SHP77 (cell line): ENCODE measurements at places on chromosomes 11 and 22.

DNA sequence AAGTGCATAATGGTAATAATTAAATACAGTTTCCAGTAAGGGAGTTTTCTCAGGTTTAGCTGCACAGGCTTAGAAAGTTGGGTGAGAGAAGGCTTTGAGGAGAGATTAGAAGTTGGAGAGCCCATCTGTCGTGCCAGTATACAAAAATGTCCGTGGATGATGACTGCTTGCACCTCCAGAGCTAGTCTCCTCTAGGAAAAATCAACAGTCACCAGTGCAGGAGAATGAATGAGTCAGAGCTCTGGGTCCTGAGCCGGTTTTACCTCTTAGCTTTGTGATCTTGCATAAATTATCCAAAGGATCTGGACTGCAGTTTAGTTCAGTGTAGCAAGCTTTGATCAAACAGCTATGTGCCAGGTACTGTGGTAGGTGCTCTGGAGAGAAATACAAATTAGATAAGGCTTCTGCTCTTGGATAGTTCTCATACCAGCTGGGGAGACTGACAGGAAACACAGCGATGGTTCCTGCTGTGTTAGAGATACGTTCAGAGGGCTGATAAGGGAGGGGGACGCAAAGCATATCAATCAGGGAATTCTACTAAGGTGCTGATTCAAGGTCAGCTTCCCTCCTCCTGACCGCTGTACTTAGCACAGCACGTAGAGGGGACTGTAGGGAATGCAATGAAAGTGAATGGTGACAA lies 125.9 kb downstream of the TEAD1 start:
- DNase-seq: peak; percentile 24

- no peak for DNase-seq
Observed at GRCh38 chr11:95595541-95595940, 194.0 kb downstream of the FAM76B start.

GRCh38 chr11:22133776-22134175 lies 59.1 kb upstream of the ANO5 start:
- no peak for DNase-seq

- no peak for DNase-seq
Observed at GRCh38 chr11:11178671-11179638, 174.1 kb downstream of the CSNK2A3 start.

DNA sequence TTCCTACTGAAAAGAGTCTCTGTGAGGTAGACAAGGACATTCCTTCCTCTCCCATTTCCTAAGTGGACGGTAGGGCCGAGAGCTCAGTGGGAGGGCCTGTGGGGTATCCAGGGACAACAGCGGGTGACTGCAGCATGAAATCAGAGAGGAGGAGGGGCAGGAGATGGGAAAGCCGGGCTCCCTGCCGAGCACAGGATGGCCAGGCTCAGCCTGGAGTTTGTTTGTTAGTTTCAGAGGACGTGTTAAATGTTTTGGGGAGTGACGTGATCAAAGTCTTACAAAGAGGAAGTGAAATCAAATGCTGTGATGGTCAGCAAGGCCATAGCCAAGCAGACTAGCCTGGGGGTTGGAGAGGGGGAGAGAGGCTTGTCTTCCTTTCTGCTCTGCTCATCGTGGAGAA lies 152.7 kb downstream of the ADAMTS15 start:
- no peak for DNase-seq

- DNase-seq: no peak
Observed at GRCh38 chr11:75240311-75241035, at the start of gene TPBGL. Gene TPBGL, plus strand, starts transcription at chr11:75240774. Its CDS starts 276 bp downstream, at chr11:75241050.

- no peak for DNase-seq
Observed at GRCh38 chr11:10041332-10041731, 252.7 kb downstream of the SBF2 start.

GRCh38 chr22:17890245-17890671 lies 116.0 kb upstream of the BID start:
- no peak for DNase-seq

DNA sequence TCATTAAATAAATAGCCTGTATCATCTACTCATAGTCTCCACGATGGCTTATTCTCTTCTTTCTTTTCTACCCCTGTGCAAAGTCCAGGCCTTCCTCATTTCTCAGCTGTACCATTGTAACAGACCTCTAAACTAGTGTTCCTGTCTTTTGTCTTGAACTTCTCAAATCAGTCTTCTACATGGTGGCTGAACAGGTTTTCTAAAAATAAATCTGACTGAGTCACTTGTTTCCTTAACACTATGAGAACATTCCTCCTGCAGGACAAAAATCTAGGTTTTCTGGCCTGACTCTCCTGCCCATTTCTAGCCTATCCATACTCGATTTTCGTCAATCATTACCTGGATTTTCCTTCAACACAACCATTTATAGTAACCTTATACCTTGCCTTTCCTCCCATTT lies 1080.8 kb upstream of the TENM4 start:
- no peak for DNase-seq

DNA sequence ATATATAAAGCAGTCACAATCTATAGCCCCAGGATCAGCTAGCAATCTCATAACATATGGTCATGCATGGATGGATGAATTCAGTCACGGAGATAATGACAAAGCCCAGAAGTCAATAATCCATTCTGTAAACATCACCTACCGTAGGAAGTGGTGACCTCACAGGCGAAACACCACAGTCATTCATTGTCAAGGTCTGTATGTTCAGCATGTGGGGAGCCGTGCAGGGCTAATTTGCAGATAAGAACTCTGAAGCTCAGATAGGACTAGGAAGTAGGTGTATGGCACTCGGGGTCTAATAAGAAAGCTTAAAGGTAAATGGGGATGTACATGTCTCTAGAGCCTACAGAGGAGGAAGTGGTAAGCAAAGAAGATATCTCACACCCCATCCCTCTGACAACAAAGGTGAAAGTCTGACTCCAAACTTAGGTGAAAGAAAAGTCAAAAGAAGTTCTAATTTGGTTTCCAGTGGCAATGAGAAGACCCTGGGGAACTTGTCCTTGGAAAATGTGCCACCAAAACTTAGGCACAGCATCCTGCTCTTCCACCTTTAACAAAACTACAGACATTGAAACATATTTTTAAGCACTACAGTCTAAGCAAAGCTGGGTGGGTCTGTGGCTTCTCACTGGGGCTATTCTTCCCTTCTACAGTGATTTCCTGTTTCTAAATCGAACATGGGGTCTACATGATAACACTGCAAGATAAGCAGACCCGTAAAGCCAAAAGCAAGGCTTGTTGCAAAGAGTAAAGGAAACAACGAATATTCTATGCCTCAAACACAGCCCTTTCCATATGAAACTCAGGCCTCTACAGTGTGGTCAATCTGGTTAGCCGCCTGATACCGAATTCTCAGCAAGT lies 5.2 kb downstream of the CRTAM start:
- no peak for DNase-seq

DNA sequence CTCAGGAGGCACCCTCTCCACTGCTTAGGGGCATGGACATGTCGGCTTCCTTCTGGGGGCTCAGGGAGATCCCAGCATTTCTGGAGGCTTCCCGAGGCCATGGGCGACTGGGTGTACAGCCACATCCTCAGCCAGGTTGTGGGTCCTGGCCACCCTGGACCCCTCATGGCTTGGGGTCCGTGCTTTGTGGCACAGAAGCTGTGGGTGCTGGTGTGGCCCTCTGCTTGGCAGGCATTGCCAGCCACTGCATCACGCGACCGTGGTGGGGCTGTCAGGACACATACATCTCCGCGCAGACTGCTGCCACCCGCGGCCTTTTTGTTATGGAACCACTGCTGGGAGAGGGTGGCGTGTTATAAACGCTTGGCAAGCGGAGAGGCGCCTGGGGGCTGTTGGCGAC lies 1174.9 kb downstream of the BRD1 start:
- no peak for DNase-seq

GRCh38 chr11:118258410-118258809 lies 5.7 kb downstream of the MPZL2 start:
- no peak for DNase-seq

DNA sequence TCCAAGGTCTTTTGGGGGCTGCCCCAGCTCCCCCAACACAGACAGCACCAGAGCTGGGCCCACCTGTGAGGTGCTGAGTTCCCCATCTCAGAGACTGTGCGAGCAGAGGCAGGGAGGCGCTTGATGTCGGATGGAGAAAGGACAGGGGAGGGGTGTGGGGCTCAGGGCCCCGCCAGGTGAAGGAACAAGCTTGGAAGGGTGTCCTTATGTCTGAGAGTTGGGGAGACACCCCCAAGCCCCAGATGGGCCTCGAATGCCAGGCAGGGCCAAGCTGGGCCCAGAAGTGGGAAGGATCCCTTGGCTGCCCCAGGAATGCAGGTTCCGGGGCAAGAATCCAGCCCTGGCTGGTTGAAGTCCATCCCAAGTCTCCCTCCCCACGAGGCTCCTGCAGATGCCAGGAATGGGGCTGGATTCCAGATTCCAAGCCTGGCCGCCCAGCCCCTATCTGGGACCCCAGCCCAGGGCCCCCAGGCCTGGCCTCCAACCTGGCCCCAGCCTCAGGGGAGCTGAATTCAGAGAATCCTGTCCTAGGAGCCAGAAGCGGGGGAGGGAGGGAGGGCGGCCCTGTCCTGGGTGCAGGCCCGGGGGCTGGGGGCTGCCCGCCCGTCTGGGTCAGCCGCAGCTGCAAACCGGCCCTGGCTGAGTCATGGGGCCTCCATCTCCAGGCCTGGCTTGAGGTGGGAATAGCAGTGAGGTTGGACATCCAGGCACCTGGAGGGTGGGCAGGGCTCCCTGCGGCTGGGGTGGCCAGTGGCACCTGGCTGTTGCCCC lies 50.9 kb downstream of the CDKN1C start:
- DNase-seq: no peak

DNA sequence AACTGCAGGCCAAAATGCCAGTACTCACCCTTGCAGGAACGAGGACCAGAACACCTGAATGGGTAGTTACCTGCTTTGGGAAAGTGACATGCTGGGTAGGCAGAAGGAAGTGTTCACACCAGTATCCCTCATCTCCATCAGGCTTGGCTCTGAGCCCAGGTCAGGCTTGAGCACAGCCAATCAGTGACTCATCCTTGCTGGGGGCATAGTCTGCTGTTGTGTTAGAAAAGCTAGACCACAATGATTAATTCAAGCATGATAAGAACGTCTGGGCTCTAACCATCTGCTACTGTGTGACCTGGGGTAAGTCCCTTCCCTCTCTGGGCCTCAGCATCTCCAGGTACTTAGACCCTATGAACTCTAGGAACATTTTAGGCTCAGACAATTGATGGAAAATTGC lies 450.4 kb downstream of the MIAT start:
- peak; percentile 17 for DNase-seq

GRCh38 chr11:4375431-4376140 lies 7.4 kb upstream of the OR52B4 start:
- DNase-seq: no peak

- DNase-seq: no peak
Observed at GRCh38 chr22:29442976-29443375, 4.6 kb downstream of the RFPL1 start.

GRCh38 chr11:114053406-114053805 lies 6.1 kb upstream of the ZBTB16 start:
- no peak for DNase-seq
